ENCODE measurements at places on chromosomes 4 and X.

GRCh38 chrX:70478526-70479245 lies 34.1 kb downstream of the DLG3 start:
- DNase-seq = no peak

DNA sequence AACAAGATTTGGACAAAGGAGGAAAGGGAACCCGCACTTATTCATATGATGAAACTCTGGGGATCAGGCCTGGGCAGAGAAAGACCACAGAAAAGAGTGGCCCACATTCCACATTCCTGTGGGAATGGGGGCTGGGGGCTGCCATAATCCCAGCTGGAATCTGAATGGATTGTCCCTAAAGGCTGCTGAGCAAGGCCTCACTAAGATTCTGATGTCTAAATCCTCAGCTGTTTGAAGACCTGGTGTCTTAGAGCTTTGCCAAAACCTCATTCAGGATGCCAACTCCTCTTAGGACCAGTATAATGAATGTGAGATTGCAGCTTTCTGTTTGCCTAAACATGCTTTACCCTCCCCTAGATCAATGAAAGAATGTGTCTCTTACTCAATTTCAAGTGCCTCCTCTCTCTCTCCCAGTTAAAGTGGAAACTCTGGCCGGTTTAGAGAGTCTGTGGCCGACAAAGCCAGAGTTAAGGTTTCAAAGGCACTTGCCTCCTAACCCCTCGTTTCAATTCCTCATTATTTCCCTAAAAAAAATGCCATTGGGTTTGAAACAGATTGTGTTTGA lies 33.3 kb upstream of the GPC4 start:
- DNase-seq = no peak

GRCh38 chr4:28001698-28002097 lies 1141.1 kb downstream of the STIM2 start:
- DNase-seq = peak; percentile 17

DNA sequence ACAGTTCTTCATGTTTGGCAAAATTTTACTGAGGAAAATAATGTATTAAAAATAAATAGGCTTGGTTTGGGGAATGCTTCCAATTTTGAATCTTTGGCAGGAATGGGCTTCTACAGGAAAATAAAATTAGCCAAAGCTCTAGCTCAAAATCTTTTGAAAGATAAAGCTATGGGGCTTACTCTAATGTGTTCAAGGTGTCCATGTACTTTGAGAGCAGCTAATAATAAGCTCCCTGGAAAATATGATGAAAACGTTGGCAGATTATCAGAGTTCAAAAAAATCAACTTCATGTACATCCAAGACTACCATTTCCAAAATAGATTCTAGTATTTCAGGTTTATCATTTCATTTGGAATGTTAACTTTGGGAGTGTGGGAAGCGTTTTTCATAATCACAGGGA lies 158.4 kb downstream of the EMCN start:
- DNase-seq = no peak

GRCh38 chr4:185141777-185142176 lies 1.3 kb upstream of the SLC25A4 start:
- DNase-seq = no peak

DNA sequence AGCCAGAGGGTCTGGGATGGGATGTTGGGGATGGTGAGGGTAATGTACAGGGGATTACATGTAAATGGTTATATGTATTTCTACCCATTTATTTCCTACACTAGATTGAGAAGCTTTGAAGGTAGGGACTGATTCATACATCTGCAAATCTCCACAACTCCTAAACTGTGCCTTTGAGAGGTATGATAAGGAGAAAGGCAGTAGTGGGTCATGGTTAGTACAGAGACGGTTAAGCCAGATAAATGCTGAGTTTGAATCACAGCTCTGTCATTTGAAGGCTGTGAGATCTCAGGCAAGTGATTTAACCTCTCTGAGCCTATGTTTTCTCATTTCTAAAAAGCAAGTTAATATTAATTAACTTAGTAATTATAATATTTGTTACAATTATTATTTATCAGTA lies 29.3 kb upstream of the IL21 start:
- no peak for DNase-seq
